ENCODE measurements at places on chromosomes 2 and 18.

- no peaks in the 10 kb centered on the region for H3K4me1 ChIP-seq
- no peaks in the 10 kb centered on the region for H3K36me3 ChIP-seq
- H3K27ac ChIP-seq, result no peak overlapping the region
- peaks cover 22% of the 10 kb centered on the region for H3K27me3 ChIP-seq
- no peak overlapping the region for H3K4me3 ChIP-seq
Observed at GRCh38 chr18:26555804-26556553, 7.6 kb upstream of the KCTD1 start.

- peaks cover 16% of the 10 kb centered on the region for H3K27me3 ChIP-seq
- H3K4me1 ChIP-seq, result peaks cover 12% of the 10 kb centered on the region
- H3K4me3 ChIP-seq, result no peak overlapping the region
- no peak overlapping the region for H3K27ac ChIP-seq
- no peak for DNase-seq
Observed at GRCh38 chr2:100320547-100321178, 1.6 kb downstream of the LONRF2 start.

GRCh38 chr2:178863856-178864620 is 56.8 kb upstream of the TTN start:
- no peak overlapping the region for H3K4me3 ChIP-seq
- H3K27ac ChIP-seq, result no peak overlapping the region
- no peaks in the 10 kb centered on the region for H3K36me3 ChIP-seq
- H3K4me1 ChIP-seq, result no peaks in the 10 kb centered on the region
- no peak for DNase-seq

DNA sequence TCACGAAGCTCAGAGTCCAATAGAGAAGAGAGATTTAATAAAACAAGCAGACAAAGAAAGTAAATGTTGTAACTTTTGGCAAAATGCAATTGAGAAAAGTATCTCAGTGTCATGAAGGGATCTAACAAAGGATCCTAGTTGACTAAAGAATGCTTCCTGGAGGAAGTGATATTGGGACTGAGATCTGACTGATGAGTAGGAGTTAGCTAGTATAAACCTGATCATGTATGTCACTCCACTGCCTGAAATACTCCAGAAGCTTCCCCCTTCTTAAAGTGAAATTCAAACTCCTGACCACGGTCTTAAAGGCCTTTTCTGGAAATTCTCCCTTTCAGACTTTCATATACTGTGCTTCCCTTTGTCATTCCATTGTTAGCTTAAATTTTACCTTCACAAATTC is 1102.4 kb upstream of the ZEB2 start:
- no peak for DNase-seq
- H3K4me1 ChIP-seq, result no peaks in the 10 kb centered on the region
- no peaks in the 10 kb centered on the region for H3K27me3 ChIP-seq
- no peak overlapping the region for H3K27ac ChIP-seq
- H3K36me3 ChIP-seq, result no peaks in the 10 kb centered on the region
- H3K4me3 ChIP-seq, result no peak overlapping the region

DNA sequence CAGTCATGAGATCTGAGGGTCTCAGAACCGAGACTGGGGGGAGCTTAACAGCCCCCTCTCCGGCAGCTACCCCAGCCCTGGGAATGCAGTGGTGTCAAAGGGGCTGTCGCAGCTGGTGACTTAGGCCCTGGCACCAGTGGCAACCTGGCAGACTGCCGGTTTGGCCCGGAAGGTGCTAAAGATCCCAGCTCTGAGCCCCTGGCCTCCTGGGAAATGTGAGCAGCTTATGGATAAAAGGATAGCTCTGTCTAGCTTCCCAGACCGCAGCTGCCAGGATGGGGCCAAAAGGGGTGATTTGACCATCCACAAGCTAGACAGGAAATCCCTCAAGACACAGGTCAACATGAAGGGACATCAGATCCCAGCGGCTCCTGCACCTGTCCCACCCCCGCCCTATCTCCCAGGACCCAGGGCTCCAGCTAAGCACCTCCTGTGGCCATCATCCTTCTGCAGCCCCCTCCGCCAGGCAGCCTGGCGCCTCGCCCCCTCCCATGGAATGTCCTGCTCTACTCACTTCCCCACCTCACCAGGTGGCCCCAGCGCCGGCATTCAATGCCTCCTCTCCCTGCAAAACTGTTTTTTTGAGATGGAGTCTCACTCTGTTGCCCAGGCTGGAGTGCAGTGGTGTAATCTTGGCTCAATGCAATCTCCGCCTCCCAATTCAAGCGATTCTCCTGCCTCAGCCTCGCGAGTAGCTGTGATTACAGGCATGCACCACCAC is 33.2 kb upstream of the EFHD1 start:
- no peak for DNase-seq
- no peaks in the 10 kb centered on the region for H3K4me1 ChIP-seq
- no peak overlapping the region for H3K27ac ChIP-seq
- no peaks in the 10 kb centered on the region for H3K36me3 ChIP-seq
- no peak overlapping the region for H3K4me3 ChIP-seq
- H3K27me3 ChIP-seq, result no peaks in the 10 kb centered on the region

DNA sequence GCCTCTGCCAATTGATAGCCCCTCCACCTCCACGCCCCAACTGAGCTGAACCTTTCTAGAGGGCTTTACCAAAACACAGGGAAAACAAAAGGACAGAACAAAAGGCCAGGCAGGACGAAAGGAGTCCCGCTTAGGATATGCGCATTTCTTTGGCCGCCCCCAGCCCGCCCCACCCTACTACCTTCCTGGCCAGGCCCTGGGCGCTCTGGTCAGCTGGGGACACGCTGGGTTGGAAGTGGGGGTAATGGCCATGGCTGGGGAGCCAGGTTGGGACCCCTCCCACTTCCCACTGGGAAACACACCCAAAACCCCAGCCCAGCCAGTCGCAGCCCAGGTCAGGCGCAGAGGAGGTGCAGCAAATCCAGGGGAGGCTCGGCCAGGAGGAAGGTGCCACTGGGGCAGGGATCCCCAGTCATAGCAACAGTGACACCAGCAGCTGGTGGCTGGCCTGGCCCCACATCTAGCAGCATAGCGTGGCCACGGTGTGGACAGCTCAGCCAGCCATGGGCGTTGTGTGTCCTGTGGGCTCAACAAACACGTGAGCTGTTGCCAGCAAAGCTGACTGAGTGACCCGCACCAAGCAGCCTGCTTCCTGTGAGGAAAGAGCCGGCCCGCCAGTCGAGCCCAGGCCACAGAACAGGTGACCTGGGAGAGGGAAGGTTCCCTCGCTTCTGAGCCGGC is 24.6 kb upstream of the B3GNT7 start:
- no peak overlapping the region for H3K27ac ChIP-seq
- H3K27me3 ChIP-seq, result no peaks in the 10 kb centered on the region
- H3K36me3 ChIP-seq, result no peaks in the 10 kb centered on the region
- no peaks in the 10 kb centered on the region for H3K4me1 ChIP-seq
- DNase-seq, result no peak

DNA sequence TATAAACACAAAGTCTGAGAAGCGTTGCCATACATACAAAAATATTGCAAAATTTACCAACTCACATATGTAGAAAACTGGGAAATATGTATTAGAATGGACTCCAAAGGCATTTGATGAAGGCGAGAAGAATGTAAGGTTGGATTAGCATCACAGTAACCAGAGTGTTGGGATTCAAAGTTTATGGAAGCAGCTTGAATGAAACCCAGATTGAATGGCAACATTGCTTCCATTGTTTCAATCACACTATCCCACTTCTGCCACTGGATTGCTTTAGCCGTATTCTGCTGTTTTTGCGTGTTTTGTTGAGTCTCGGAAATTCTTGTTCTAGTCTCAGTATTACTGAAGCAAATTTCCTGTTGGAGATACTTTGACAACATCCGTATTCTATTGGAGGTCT is 609.0 kb upstream of the LRATD1 start:
- H3K4me1 ChIP-seq, result no peaks in the 10 kb centered on the region
- H3K4me3 ChIP-seq, result no peak overlapping the region
- no peaks in the 10 kb centered on the region for H3K27me3 ChIP-seq
- no peak for DNase-seq

- H3K4me1 ChIP-seq, result no peaks in the 10 kb centered on the region
- H3K27ac ChIP-seq, result no peak overlapping the region
- no peaks in the 10 kb centered on the region for H3K36me3 ChIP-seq
- H3K27me3 ChIP-seq, result no peaks in the 10 kb centered on the region
- H3K4me3 ChIP-seq, result no peak overlapping the region
- DNase-seq, result no peak
Observed at GRCh38 chr18:6606411-6607085, 123.0 kb upstream of the ARHGAP28 start.

GRCh38 chr18:75160364-75160763 is 48.6 kb downstream of the PTGR3 start:
- no peak overlapping the region for H3K27ac ChIP-seq
- no peak overlapping the region for H3K4me3 ChIP-seq
- DNase-seq, result no peak
- no peaks in the 10 kb centered on the region for H3K27me3 ChIP-seq
- no peaks in the 10 kb centered on the region for H3K4me1 ChIP-seq

- H3K27me3 ChIP-seq, result no peaks in the 10 kb centered on the region
- no peak for DNase-seq
- H3K4me1 ChIP-seq, result no peaks in the 10 kb centered on the region
- H3K27ac ChIP-seq, result no peak overlapping the region
- no peak overlapping the region for H3K4me3 ChIP-seq
Observed at GRCh38 chr18:69703461-69703860, 244.2 kb downstream of the CD226 start.

DNA sequence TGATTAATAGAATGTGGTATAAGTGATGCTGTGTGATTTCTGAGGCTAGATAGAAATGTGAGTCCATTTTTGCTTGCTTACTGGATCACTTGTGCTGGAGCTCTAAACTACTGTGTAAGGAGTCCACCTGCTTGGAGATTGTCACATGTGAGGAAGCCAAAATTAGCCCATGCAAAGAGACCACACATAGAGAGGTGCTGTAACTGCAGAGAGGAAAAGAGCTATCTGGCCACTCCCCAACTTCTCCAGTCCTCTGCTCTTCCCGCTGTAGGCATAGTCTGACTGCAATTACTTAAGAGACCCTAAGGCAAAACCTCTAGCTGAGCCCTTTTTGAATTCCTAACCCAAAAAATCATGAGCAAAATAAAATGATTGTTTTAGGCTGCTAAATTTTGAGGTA is 120.6 kb upstream of the FBXO11 start:
- H3K4me1 ChIP-seq, result no peaks in the 10 kb centered on the region
- DNase-seq, result no peak
- H3K27me3 ChIP-seq, result no peaks in the 10 kb centered on the region
- no peaks in the 10 kb centered on the region for H3K36me3 ChIP-seq

DNA sequence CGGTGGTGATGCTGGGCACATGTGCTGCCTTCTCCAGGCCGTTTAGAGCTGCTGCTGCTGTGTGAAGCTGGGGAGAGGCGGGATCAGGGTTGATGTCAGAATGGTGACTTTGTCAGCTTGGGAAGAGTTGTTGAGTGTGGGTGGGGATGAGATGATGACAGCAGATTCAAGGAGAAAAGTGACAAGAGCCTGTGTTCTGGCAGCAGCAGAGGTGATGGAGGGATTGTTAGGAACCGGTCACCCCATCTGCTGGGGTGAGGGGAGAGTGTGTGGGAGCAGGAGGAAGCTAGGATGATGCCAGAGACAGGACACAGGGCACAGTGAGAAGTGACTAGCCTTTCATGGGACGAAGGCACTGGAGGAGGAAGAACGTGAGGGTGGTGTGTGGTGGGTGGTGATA is 345.5 kb downstream of the RNF144A start:
- H3K4me1 ChIP-seq, result no peaks in the 10 kb centered on the region
- no peaks in the 10 kb centered on the region for H3K36me3 ChIP-seq
- peak; percentile 4 for DNase-seq
- H3K27ac ChIP-seq, result no peak overlapping the region

DNA sequence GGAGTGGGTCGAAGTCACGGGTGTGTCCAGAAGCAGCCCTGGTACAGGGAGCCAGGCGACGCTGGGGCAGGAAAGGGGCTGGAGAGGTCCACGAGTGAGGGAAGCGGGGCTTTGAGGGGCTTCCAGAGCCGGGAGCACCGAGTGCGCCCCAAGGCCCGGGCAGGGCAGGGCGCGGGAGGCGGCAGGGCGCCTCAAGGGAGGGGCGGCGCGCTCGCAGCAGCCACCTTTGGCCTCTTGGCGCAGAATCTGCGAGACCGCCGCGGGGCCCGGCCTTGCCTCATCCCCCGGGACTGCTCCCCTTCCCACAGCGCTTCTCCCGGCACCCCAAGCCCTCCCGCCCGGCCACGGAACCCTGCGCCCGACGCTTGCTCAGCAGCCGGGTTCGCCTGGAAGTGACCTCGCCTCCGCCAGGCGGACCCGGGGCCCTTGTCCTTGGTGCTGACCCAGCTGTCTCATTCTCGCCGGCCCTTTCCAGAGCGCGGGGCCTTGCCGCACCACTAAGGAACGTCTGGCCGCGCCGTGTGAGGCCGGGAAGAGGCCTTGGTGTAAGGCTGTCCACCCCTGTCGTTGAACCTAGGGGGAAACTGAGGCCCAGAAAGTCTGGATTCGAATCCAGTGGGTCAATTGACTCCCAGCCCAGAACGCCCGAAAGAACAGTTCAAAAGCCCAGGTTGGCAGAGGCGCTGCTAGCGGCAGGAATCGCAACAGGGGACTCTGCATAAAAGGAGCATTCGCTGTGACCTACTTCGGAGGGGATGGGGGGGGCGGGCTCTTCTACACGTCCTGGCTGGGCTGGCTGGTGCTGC is 584 bp upstream of the DNER start:
- H3K4me1 ChIP-seq, result no peaks in the 10 kb centered on the region
- DNase-seq, result no peak
- H3K36me3 ChIP-seq, result no peaks in the 10 kb centered on the region
- peaks cover 38% of the 10 kb centered on the region for H3K27me3 ChIP-seq
- peak overlapping the region; percentile 64 for H3K4me3 ChIP-seq
- no peak overlapping the region for H3K27ac ChIP-seq

DNA sequence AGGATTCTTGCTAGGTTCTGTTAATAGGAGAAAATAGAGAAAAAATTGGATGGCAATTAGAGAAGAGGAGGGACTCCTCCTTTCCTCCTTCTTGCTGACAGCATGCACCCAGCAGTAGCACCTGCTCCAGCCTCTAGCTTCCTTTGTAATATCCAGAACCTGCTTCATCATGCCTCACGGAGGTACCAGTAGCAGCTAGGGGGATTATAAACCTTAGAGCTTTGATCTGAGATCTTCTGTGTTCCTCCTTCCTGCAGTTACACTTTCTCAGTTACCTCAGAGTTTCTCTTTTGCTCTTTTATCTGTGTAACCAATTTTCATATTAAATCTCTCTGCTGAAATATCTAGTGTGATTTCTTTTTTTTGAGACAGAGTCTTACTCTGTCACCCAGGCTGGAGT is 16.6 kb downstream of the DPP4 start:
- H3K27ac ChIP-seq, result no peak overlapping the region
- no peak overlapping the region for H3K4me3 ChIP-seq
- no peak for DNase-seq
- H3K4me1 ChIP-seq, result no peaks in the 10 kb centered on the region
- H3K27me3 ChIP-seq, result no peaks in the 10 kb centered on the region
- no peaks in the 10 kb centered on the region for H3K36me3 ChIP-seq

DNA sequence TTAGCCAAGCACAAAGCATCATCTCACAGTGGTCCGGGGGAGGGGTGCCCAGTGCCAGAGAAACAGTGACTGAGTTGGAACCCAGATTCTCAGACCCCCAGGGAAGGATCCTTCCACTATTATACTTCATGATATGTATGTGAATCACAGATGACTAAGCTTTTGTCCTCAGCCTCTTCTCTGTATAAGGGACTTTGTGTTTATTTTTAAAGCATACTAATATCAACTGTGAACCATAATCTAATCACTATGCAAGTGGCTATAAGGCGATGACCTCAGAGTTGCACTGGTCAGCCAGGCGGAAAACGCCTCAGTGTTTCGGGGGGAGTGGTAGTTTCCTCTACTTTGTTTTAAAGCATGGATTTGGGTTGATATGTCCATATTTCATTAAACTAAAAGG is 160.4 kb upstream of the TMEM200C start:
- peaks cover 7% of the 10 kb centered on the region for H3K4me1 ChIP-seq
- DNase-seq, result peak; percentile 11
- H3K4me3 ChIP-seq, result no peak overlapping the region

- no peaks in the 10 kb centered on the region for H3K27me3 ChIP-seq
- DNase-seq, result no peak
- no peak overlapping the region for H3K27ac ChIP-seq
- H3K36me3 ChIP-seq, result no peaks in the 10 kb centered on the region
- H3K4me3 ChIP-seq, result no peak overlapping the region
Observed at GRCh38 chr2:152278526-152278925, 56.4 kb upstream of the FMNL2 start.

Data from common myeloid progenitor, CD34-positive (primary cell).